ENCODE measurements at places on chromosomes 3 and 15.

DNA sequence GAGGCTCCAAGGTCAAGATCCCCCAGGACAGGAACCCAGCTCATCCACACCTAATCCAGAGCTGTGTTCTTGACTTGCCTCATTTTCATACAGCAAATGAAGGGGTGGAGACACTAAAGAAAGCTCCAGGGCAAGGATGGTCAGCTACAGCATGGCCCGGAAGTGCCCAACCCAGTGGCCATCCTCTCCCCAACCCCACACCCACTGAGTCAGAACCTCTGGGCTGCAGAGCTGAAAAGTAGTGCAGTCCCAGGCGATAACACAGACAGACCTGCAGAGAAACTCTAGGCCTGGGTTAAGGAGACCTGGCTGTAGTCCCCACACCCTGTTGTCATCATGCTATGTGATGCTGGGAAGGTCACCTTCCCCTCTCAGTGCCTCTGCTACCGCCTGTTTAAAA, 85.3 kb downstream of the SEMA5B start:
- no peak for DNase-seq

DNA sequence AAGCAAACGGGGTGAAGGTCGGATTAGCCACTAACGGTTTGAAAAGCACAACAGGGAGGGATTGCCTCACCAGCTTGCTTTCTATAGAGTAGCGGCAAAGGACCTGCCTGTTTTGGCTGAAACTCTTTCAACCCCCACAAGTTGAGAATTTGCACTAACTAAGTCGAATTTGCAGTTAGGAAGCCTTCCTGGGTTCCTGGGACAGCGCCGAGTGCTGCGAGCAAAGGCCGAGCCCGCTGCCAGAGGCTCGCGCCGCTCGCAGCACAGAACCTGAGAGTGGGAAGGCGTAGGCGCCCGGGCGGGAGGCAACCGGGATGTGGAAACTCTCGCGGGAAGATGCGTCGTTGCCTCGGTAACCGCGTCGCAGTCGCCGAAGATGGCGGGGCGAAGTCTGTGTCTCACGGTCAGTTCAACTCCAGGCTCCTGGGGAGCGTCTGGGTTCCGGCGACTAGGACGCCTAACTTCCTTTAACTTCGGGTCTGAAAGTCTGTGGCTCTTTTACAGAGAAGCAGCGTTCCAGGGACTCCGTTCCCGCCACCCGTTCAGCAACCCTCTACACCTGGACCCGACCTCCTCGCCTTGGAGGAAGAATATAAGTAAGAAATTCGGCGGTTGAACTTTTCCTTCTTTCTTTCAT, at the start of gene TEX9:
TEX9 (plus strand) TSS at position 352 of the 637 bp plus-strand sequence; CDS start at position 377, 25 bp downstream.
- DNase-seq = peak; percentile 88

DNA sequence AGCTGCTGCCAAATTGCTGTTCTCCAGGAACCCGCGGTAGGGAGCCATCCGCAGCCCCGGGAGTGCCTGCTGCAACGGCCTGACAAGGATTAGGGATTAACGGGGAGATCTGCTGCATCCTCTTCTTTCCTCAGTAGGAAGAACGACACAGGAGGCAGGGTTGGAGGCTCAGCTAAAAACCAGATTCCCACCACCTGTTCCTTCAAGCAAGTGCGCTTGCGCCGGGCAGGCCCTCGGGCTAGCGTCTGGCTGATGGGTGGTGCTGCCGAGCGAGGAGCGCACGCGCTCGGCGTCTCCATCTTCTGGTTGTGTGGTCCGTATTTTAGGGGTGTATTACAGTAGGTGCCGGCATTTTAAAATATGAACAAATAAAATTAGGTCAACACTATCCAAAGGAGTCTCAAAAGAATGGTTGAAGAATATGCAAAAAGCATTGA, 25.4 kb upstream of the SLC25A26 start:
- DNase-seq = peak; percentile 27

DNA sequence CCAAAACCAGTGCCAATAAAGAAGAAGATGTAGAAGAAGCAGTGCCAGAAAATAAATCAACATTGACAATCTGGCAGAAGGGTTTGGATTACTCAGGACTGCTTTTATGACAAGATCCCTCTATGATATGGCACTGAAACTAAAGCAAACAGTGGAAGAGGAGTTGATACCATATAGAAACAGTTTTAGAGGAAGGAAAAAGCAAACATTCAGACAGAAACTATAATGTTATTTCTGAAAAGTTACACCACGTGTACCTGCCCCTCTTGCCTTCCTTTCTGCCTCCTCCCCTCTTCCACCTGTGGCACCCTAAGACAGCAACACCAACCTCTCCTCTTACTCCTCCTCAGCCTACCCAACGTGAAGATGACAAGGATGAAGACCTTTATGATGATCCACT, 63.0 kb downstream of the SFMBT1 start:
- peak; percentile 25 for DNase-seq

GRCh38 chr3:197532388-197532787, 23.4 kb downstream of the BDH1 start:
- no peak for DNase-seq

- no peak for DNase-seq
Measured at GRCh38 chr3:45777746-45778386, 18.5 kb downstream of the SLC6A20 start.

DNA sequence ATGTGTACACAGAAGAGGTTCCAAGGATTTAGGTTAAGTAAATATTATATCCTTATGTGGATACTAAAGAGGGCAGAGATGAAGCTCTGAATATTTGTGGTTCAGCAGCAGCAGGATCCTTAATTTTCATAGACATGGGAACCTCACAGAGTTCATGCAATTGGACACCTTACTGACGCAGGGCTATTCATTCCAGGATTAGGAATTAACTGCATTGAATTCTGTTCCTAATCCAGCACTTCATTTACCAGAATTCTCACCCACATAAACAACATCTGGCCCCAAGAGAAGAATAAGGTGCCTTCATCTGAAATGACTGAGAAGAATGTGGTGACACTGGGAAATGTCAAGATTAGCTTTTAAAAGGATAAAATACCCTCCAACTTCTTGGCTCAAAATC, 62.4 kb downstream of the ADAMTS9 start:
- no peak for DNase-seq

GRCh38 chr15:98124581-98124980, 164.1 kb downstream of the ARRDC4 start:
- no peak for DNase-seq

GRCh38 chr3:107928084-107928445, 162.8 kb downstream of the CD47 start:
- DNase-seq = peak; percentile 19

Measured in activated CD4-positive, alpha-beta T cell treated with anti-CD3 and anti-CD28 coated beads, Interleukin-10, Interleukin-2, amounts not matched to agents 100 ng/mL and 50 ng/mL, durations not matched to agents 16 hours and 8 hours (primary cell).